ENCODE measurements at places on chromosomes 16 and 17.

DNA sequence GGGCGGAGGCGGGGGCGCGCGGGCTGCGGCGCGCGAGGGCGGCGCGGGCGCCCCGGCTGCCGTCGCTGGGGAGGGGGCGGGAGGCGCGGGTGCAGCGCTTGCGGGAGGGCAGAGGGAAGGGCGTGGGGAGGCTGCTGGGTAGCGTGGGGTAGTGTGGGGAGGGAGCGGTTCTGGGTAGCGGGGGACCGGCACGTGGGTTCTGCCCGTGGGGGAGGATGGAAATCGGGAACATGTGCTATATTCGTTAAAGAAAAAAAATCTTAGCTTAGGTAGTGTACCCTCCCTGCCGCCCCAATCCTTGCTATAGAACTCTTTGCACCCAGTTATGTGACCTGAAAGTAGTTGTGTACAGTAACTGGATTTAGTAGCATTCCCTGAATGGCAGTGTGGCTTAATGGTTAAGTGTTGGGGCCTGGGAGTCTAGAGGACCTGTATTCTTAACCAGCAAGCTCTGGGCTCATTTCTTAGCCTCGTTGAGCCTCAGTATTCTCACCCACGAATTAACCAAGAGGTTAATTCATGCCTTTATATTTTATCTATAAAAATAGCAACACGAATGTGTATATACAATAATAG, 646 bp downstream of the RABEP1 start:
- peak; percentile 2 for DNase-seq

- no peak for DNase-seq
Measured at GRCh38 chr17:82938873-82939620, 99.2 kb upstream of the ZNF750 start.

GRCh38 chr16:85555719-85556455, 57.2 kb upstream of the GSE1 start:
- no peak for DNase-seq

- DNase-seq, result no peak
Measured at GRCh38 chr16:22198547-22199293, 7.4 kb upstream of the EEF2K start.

DNA sequence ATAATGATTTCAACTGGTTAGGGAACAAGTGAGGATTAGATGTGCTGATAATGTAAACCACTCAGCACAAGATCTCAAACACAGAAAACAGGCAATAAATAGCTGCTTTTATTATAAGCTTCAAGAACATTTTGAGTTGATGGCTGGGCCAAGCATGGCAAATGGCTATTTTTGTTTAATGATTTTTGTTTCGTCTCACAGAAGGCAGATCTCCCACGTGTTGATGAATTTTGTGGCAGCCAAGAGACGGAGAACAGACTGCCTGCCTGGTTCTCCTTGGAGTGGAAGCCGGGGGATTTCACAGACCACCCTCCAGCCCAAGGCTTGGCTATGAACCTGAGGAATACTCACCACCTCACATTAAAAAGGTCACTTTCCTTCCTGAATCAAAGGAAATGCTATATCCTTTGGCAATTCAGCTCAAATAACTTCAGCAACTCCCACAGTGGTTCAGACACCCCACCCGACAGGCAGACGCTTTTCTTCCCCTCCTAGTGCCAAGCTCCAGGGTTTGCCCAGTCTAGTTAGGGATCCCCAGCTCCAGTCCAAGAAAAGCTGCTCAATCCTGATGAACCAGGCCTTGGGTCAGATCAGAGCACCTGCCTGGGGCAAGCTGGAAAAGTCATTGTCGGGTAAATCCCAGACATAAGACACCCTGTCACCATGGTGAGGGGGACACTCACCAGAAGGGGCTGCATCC, 593.5 kb downstream of the TOX3 start:
- no peak for DNase-seq

DNA sequence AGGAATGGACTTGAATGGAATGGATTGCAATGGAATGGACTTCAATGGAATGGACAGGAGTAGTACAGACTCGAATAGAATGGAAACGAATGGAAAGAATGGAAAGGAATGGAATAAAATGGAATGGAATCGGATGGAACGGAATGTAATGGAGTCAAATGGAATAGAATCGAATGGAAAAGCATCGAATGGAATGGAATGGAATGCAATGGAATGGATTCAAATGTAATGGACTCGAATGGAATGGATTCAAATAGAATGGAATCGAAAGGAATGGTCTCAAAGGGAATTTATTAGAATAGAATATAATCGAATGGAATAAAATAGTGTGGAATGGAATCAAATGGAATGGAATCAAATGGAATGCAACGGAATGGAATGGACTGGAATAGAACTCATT, 484.9 kb upstream of the WSB1 start:
- no peak for DNase-seq

DNA sequence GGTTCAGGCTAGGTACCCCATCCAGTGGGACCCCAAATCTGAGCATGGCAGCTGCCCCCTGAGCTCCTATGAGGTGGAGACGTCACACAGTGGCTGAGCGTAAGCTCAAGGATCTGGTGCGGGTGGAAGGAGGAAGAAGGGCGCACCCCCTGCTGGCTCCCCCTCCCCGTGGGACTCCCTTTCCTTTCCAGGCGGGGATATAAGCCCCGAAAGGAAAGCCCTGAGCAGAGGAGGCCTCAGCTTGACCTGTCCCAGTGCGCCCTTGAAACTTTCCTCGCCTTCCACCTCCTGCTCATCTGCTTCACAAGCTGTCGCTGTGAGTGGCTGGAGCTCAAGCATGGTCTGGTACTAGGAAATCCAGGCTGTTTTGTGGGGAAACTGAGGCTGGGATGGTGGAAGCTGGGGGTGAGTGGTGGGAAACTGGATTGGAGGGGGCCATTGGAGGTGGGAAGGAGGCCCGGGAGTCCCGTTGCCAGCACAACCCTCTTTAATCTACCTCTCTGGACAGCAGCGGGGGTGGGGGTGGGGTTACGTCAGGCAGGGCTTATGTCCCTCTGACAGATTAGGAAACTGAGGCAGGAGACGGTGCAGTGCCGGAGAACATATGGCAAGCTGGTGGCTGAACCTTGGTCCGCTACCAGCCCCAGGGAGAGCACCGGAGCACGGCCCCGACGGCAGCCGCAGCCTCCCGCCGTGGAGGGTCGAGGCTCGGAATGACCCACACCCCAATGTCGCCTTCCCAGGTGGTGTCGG, 92.3 kb upstream of the TMEM97 start:
- no peak for DNase-seq

- no peak for DNase-seq
Measured at GRCh38 chr17:34822007-34822739, 139.1 kb downstream of the CCT6B start.

DNA sequence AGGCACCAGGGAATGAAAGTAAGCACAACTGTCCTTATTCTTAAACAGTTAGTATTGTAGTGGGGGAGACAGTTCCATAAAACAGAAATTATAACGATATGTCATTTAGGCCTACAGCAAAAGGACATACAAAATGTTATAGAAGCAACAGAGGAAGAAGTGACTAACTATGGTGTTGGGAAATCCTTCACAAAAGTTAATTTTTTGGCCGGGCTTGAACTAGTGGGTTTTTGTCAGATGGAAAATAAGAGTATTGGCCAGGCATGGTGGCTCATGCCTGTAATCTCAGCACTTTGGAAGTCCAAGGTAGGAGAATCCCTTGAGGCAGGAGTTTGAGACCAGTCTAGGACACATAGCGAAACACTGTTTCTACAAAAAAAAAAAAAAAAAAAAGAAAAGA, 127.8 kb downstream of the SSH2 start:
- DNase-seq, result no peak

DNA sequence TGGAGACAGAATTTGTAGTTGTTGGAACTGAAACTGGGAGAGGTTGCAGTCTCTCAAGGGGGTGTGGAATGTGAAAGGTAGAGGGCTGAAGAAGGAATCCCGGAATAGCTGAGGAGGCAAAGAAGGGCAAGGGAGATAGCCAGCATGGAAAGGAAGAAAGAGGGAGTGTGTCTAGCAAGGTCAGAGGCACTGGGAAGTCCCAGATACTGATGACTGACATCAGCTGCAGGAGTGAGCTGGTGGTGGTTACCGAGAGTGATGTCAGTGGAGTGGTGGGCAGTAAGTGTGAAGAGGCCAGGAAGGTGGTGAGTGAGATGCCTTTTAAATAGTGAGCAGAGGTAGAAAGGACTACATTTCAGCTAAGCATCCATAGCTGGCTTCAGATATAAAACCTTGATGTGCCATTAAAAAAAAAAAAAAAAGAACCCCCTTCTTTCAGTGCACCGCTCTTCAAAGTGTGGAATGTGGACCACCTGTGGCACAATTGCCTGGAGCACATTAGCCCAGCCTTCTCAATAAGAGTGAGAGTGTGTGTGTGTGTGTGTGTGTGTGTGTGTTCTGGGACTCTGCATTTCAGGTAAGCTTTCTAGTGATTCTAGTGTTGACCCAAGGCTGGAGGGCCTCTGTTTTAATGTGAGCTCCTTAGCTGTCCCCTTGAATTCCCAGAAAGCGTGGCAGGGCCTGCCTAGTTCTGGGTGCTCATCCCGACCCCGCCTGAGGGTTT, 8.5 kb downstream of the PRMT7 start:
- no peak for DNase-seq

GRCh38 chr16:63581570-63581969, 1540.3 kb downstream of the CDH11 start:
- DNase-seq, result no peak

GRCh38 chr16:69520800-69521602, 44.8 kb upstream of the NFAT5 start:
- no peak for DNase-seq

GRCh38 chr17:6461246-6461645, 17.0 kb downstream of the PIMREG start:
- DNase-seq, result no peak

- no peak for DNase-seq
Measured at GRCh38 chr17:79883202-79883601, 44.0 kb upstream of the CBX4 start.

- no peak for DNase-seq
Measured at GRCh38 chr16:3143598-3144320, 8.9 kb downstream of the ZNF213 start.

DNA sequence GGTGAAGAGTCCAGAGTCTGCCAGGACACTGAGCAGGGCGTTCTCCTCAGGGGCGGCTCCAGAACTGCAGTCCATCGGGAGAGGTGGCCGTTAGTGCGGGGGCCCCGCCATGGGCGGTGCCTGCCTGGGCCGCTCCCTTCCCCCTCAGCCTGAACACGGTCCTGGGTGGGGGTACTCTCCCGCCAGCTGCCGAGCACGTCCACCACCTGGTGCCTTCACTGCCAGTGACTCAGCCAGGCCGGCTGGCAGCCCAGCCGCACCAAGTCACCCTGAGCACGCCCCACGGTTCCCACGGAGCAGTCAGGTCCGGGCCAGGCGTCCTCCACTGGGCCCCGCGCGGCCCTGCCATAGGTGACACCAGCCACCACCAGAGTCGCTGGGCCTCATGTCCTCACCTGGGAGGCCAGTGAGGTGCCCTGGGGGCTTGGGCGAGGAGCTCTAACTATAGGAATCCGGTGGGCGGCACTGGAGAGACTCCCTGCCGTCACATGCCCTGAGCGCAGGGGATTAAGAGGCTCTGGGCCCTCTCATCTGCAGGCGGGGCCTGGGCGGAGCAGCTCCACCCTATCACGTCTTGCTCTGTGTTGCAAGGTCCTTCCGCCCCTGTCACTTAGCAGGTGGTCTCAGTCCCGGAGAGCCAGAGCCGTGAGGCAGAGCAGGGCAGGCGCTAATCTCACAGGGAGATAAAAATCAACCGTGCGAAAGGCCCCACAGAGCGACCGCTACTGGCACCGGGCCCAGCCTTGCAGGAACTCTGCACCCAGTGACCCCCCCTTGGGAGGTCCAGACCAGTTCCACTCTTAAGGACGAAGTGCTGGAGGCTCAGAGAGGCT, 14.3 kb downstream of the PIEZO1 start:
- no peak for DNase-seq

DNA sequence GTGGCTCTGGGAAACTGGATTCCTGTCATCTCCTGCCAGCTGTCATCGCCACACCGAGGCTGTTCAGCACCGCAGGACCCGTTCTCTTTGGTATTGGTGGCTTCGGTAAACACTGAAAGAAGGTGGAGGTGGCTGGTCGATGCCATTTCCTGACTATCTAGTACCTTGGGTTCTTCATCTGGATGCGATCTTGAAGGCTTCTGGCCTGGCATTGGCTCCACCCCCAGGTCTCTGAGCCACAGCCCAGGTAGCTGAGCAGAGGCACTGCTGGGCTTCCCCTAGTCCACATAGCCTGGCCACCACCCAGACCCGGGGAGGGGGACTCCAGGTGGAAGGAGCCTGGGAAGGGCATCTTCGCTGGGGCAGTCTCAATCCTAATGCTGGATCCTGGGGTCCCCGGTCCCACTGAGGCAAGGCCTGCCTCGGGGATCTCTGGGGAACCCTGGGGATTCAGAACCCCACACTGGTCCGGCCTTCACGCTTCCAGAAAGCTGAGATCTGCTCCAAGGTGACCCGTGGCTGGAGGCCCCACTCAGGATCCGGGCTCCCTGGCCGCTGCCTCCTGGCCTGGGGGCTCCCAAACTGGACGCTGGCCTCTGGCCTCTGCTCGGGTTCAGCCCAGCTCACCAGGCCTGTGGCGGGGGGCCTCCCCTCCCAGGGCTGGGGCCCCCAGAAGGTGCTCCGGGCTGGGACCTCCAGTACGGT, 1.8 kb downstream of the C16orf54 start:
- no peak for DNase-seq

- DNase-seq, result peak; percentile 60
Measured at GRCh38 chr17:19386974-19387920, at the start of gene MFAP4. TSS of gene MFAP4 (minus strand) at chr17:19387190. CDS start at chr17:19387155, 35 bp downstream.

GRCh38 chr16:86948046-86948445, 369.1 kb downstream of the C16orf95 start:
- no peak for DNase-seq

DNA sequence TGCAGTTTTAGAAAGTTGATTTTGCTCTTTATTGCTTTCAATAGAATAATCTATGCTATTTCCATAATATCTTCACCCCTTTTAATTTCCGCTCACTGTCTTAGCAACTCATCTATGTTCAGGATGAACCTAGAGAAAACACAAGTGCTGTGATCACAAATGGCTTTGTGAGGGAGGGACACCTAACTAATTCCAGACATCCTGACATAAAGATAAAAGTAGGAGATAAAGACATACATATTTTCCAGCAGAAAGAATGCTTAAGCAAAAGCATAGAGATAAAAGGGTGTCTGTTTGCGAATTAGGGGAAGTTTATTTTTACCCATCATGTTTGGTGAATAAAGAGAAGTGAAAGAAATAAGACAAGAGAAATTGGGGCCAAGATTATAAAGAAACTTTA, 254.2 kb downstream of the KCNJ2 start:
- DNase-seq, result no peak

GRCh38 chr17:79877041-79877440, 37.8 kb upstream of the CBX4 start:
- no peak for DNase-seq

GRCh38 chr16:10937068-10937859, 5.0 kb downstream of the DEXI start:
- no peak for DNase-seq

GRCh38 chr16:83715217-83715920, 92.4 kb upstream of the HSBP1 start:
- no peak for DNase-seq

- no peak for DNase-seq
Measured at GRCh38 chr17:58210922-58211321, 8.1 kb downstream of the MKS1 start.

GRCh38 chr17:51091635-51092034, 29.0 kb downstream of the SPAG9 start:
- DNase-seq, result no peak

- DNase-seq, result no peak
Measured at GRCh38 chr17:2821868-2822267, 25.6 kb downstream of the RAP1GAP2 start.

- DNase-seq, result no peak
Measured at GRCh38 chr17:62591333-62591732, 36.1 kb upstream of the MRC2 start.

GRCh38 chr16:69830534-69831211, 68.5 kb downstream of the WWP2 start:
- DNase-seq, result no peak

- no peak for DNase-seq
Measured at GRCh38 chr17:82457929-82458178, 687 bp upstream of the NARF start.
